ENCODE measurements at places on chromosomes 7 and 10.
A peak's percentile ranks its signal among the peaks of the same experiment; 100 is the strongest.

GRCh38 chr10:91672021-91672608, 39.2 kb upstream of the PPP1R3C start:
- no peak for DNase-seq

DNA sequence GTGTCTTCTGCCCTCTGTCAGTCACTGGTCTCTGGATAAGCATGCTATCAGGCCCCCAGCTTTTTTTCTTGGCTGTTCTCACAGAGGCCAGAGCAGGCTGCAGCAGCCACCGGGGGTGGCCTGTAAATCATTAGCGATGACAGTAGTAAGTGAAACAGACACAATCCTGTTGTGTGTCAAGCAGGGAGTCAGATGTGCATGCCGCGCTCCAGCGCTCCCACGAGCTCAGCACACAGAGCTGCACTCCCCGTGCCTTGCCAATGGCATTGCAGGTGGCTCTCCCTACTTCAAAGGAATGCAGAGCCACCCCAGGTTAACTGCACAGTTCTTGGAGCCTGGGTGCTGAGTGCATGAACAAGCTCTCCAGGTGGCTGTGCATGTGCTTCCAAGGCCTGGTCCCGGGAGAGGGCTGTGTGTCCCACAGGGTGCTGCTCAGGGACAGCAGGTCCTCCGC, 226.1 kb downstream of the GLRX3 start:
- no peak for DNase-seq

DNA sequence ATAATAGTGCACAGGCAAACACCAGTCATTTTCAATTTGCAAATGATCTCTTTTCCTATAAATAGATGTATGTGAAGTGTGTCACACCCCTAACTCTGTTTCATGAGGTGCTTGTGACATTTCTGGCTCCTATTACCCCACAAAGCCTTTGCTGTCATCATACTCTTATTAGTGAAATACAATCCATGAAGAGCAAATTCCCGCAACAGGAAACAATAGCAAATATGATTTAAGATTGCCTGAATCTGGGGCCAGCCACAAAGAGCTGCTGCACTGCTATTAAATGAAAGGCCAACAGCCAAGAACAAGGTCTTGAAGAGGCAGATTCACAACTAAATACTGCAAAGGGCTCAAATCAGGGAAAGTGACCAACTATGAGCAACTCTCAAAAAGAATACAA, 96.3 kb upstream of the CAV2 start:
- no peak for DNase-seq

GRCh38 chr7:112540839-112541577, 60.2 kb downstream of the LSMEM1 start:
- no peak for DNase-seq

DNA sequence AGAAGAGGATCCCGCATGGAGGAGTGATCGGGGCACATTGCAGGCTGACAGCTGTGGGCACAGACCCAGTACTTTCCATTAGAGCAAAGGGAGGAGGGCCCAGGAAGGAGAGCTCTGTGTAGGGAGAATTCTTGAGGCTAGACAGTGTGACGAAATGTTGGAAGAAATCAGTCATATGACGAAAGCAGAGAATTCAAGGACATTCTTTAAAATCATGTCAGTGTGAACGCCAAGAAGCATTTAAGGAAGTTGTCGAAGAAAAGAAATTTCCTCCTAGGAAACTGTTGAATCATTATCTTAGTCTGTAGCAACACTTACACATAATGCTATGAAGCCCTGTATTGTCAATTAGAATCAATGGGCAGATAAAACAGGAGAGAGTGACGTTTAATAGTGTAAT, 191.3 kb upstream of the ADARB2 start:
- no peak for DNase-seq

DNA sequence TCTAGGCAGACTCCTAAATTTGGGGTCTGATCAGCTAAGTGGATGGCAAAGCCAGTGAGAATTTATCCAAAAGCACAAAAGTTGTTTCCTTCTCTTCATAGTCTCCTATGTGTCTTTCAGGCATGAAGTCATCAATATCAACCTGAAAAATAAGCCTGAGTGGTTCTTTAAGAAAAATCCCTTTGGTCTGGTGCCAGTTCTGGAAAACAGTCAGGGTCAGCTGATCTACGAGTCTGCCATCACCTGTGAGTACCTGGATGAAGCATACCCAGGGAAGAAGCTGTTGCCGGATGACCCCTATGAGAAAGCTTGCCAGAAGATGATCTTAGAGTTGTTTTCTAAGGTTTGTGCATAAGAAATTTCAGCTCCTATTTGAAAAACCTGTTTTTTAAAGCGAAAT, 4.8 kb downstream of the GSTO1 start:
- DNase-seq: no peak

GRCh38 chr10:97974100-97974499, 56.3 kb downstream of the CRTAC1 start:
- DNase-seq: no peak

- no peak for DNase-seq
Observed at GRCh38 chr7:156725073-156725472, 84.5 kb downstream of the RNF32 start.

DNA sequence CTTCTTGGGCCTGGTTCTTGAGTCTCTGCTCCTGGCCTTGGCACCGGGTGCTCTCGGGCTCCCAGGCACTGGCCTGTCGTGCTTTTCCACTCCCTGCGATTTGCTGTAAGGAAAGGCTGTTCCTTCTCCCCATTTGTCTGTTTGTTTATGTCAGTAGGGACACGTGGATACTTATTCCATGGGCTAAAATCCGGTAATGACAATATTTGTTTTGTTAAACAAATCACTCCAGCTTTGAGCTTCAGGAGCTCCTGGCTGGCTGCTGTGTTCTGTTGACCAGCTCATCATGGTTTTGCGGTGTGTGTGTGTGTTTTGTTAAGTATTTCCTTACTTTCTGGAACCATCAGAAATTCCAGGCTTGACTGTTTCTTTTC, 17.5 kb upstream of the JAKMIP3 start:
- DNase-seq: no peak

DNA sequence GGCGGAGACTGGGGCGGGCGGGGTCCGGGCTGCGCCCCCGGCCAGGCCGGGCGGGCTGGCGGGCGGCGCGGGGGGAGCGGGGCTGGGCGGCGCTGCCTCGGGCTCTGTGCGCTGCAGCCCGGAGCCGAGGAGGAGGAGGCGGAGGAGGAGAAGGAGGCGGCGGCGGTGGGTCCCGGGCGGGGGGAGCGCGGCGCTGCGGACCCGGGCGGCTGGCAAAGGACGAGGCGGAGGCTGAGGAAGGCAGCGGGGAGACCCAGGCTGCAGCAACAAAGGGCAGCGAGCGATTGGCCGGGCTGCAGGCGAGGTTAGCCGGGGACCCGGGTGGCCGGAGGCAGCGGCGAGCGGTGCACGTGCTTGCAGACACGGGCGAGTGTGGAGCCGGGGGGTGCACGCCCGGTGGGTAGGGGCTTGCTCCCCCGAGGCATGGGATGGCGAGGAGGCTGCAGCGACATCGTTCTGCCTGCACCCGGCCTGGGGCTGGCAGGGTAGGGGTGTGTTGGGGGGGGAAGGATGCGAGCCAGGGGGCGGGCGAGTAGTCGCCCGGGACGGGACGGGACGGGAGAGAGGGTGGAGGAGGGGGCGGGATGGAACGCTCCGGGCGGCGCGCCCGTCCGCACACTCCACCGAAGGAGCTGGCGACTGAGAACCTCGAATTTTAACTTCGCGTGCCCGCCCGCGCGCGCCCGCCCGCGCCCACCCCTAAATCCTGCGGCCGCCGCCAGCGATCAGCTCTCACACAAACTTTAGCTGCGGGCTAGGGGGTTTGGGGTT, 844 bp upstream of the KAT6B start:
- peak; percentile 55 for DNase-seq

DNA sequence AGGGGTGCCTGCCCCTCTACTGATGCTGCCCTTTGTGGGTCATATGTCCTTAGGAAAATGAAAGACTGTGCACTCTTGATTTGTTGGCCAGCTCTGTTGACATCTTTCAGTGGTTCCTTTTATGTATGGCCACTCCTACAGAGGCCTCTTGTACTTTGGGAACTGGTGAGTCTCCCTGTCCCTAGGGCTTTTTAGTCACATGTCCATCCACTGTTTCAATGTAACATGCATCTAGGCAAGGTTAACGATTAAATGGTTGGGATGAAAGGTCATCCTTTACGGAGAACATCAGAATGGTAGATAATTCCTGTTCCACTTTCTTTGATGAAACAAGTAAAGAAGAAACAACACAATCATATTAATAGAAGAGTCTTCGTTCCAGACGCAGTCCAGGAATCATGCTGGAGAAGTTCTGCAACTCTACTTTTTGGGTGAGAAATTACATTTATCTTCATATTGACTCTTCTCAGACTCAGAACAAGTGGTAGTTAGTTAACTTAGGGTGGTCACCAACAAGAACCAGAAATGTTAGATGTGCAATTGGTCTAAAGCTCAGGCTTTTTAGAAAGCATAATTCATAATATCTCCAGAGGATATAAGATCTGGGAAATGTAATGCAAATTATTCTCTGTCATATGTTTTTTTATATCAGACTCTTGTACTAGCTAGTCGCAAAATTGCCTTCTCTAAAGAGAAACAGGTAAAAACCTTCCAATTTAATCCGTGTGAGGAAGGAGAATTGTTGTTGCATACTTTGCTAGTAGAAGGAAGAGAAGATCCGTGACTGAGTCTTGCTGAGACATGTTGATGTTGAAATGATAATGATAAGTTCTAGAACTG, at the start of gene ABCC2:
ABCC2 (plus strand) TSS at position 194 of the 840 bp plus-strand sequence; CDS start at position 399, 205 bp downstream.
- DNase-seq: no peak

GRCh38 chr10:112189465-112189864, 5.9 kb upstream of the GPAM start:
- DNase-seq: no peak

- DNase-seq: no peak
Observed at GRCh38 chr7:148919859-148920258, 35.8 kb upstream of the EZH2 start.

DNA sequence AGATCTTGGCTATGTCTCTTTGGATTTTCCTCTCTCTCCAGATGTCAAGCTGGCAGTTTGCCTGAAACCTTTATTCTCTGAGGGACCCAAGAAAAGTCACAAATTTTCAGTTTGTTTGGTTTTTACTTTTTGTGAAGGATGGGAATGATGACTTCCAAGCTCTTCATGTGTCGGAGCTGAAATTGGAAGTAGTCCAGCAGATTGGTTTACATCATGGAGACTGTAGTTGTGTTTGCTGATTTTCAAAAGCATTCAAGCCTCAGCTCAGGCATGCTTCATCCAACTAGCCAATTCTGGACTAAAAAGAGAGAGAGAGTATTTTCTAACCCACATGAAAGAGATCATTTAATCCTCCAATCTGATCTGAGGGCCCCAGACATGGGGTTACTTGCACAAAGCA, 326.2 kb upstream of the AUTS2 start:
- no peak for DNase-seq

DNA sequence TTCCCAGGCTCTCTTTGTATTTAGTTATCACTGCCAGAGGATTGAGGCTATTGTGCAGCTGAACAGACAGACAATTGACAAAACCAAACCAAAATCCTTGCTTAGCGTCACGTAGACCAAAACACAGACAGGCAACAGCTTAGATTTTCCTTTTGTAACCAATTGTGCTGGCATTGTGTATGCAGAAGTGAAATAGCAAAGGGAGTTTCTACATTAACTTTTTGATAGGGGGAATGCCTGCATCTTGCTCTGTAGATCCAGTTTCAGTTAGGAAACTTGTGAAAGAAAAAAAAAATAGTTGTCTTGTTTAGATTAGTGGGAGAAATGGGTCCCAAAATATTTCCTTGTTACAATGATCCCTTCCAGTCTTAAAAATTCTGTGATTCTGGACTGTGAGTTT, 333.8 kb downstream of the BBS9 start:
- DNase-seq: no peak

DNA sequence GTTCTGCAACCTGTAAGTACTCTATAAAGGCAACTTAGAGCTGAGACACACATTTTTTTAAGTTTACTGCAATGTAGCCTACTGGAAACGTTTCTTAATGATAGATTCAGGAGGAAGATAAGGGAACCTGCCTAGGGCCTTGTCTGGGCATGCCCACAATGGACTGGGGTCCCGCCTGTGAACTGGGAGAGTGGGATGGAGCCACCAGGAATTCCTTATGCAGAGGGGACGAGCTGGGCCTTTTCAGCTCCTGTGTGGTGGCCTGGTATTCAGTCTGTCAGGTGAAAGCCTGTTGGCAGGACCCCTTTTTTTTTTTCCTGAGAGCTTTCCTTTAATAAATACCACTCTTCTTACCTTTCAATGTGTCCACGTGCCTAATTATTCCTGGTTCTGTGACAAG, 384.4 kb upstream of the ZWINT start:
- no peak for DNase-seq

GRCh38 chr7:2897023-2897422, 52.9 kb upstream of the GNA12 start:
- no peak for DNase-seq

- no peak for DNase-seq
Observed at GRCh38 chr10:49597426-49598163, 12.5 kb upstream of the SLC18A3 start.

DNA sequence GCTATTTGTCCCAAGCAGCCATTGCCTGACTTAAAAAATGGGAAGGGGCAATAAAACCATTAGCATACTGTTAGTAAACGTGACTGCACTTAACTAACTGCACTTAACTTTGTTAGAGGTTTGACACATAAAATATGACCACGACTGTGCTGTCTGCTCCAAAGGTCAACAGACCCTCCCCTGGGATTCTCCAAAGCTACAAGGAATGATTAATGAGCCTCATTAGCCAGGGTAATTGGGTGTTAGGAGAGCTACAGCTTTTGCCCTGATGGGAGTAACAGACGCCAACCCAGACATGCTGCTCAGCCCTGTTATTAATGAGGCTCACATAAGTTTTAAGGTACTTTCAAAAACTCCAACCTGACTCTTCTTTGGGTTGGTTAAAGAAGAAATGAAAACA, 129.4 kb upstream of the PLPP4 start:
- no peak for DNase-seq

GRCh38 chr10:99681553-99681952, 22.2 kb downstream of the ENTPD7 start:
- no peak for DNase-seq

DNA sequence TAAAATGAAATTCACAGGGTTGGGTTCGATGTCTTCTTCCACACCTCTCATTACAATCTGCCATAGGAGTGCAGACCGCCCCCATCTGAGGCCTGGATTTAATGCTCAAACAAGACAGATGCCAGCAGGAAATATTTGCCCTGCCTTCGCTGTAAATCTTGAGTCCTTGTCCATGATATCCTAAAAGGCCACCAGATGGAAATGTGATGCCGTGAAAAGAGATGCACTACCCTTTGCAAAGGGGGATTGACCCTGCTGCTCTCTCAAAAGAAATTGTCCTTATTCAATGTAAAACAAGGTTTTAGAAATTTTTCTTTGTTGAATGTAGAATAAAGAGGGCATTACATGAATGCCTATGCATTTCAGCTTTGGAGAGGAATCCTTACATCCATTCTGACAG, 37.5 kb downstream of the AGAP4 start:
- no peak for DNase-seq

- no peak for DNase-seq
Observed at GRCh38 chr10:87661861-87662785, 2.4 kb downstream of the PAPSS2 start.

- no peak for DNase-seq
Observed at GRCh38 chr10:117757086-117757720, 214.7 kb downstream of the EMX2 start.

- DNase-seq: no peak
Observed at GRCh38 chr10:132193907-132194552, 7.3 kb downstream of the DPYSL4 start.

GRCh38 chr7:29146888-29147609, 712 bp upstream of the CPVL start:
- no peak for DNase-seq

- no peak for DNase-seq
Observed at GRCh38 chr7:81383846-81384245, 386.0 kb downstream of the HGF start.

Measured in T-helper 9 cell (primary cell).